ENCODE measurements at places on chromosomes 4 and X.

DNA sequence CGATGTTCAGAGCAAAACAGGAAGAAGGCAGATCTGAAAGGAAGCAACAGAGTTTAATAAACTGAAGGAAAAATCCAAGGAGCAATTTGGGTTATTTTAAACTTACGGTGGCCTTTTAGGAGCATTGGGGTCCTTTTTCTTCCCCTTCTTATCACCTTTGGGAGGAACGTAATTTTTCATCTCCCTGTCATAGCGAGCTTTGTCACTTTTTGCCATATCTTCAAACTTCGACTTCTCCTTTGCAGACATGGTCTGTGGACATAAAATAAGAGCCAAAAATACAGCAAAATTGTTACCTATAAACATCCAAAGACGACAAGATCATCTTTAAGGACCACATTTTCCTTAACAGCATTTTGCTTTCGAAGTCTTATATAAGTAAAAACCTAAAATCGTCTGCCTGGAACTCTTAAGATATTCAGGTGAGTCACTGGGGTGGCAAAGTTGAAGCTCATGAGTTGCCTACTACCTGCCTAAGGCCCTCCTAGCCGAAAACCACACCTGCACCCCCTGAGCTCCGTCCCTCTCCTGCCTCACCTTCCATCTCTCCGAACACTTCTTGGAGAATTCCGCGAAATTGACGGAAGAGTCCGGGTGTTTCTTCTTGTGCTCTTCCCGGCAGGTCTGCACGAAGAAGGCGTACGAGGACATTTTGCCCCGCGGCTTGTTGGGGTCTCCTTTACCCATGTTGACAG is 1.0 kb downstream of the HMGB2 start:
- peak; percentile 5 for DNase-seq

DNA sequence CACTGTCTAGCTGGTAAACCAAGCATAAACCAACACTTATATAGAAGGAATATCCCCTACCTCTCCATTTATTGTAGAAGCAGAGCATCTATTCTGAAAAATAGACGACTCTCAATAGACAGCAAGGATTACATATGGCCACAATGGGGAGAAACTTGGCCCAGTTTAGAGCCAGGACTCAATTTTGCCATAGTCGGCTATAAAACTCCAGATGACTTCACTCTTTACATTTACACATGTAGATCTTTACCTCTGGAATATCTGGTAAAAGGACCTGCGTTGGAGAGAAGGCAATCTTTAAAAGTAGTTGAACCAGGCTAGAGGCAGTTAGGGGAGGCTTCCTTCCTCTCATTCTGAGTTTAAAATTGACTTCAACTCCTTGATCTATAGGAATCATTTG is 77.3 kb downstream of the HMGB2 start:
- DNase-seq = no peak

GRCh38 chrX:112800971-112801775 is 39.5 kb downstream of the AMOT start:
- no peak for DNase-seq

- DNase-seq = no peak
These were observed 421.9 kb upstream of the TENM3 start for GRCh38 chr4:181821039-181822004.

- no peak for DNase-seq
These were observed 71.5 kb upstream of the ENPP6 start for GRCh38 chr4:184289179-184289535.

- DNase-seq = no peak
These were observed 183.9 kb downstream of the CPEB2 start for GRCh38 chr4:15186149-15186548.

All from T-helper 9 cell (primary cell).